ENCODE measurements at places on chromosomes 12 and 14. TPM values are rescaled to one million over a fixed set of nuclear protein-coding genes. Genes with fewer than 3 reads are reported as not detected.

Gene PLA2G1B
- total RNA-seq, result 0.91 TPM

DNA sequence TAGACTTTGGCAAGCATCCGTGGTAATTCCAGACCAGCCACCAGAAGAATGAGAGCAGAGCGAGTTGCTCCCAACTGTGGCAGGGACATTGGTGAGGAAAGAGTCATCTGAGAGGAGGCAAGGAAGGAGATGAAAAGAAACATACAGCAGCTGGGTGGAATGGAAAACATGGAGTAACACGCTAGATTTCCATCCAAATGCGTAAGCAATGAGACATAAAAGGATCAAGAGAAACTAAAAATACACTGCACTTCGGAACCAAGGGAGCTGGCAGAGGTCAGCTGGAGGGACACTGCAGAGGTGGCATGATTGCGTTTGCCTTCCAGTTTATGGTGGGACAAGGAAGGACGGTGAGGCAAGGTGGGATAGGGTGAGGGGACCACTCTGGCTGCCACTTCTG lies 82.9 kb downstream of the DDX51 start:
- no peaks in the 10 kb centered on the region for H3K4me1 ChIP-seq
- H3K27ac ChIP-seq, result no peak overlapping the region
- no peak for DNase-seq

DNA sequence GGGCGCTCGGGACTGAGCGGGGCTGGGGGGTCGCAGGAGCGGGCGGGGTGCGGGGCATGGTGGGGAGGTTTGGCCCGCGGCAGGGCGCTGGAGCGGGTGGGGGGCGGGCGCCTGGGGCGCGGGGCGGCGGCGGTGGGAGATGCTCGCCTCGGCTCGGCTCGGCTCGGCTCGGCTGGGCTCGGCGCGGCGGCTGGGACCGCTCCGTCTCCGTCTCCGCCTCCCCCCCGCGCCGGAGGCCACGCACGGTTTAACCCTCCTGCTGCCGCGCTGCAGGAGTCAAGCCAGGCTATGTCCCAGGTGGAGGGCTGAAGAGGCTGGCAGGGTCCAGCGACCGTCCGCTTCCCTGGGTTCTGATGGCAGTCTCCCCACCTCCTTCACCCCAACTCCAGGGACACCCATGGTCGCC lies at the start of gene PIANP:
TSS of gene PIANP (minus strand) at position 170 of the 406 bp plus-strand sequence. CDS start 2,754 bp downstream, outside the sequence.
- H3K4me3 ChIP-seq, result peak within 1 kb of the TSS; percentile 36
- H3K4me1 ChIP-seq, result no peaks in the 10 kb centered on the region
- H3K27ac ChIP-seq, result peak within 1 kb of the TSS; percentile 20
- DNase-seq, result peak; percentile 73

DNA sequence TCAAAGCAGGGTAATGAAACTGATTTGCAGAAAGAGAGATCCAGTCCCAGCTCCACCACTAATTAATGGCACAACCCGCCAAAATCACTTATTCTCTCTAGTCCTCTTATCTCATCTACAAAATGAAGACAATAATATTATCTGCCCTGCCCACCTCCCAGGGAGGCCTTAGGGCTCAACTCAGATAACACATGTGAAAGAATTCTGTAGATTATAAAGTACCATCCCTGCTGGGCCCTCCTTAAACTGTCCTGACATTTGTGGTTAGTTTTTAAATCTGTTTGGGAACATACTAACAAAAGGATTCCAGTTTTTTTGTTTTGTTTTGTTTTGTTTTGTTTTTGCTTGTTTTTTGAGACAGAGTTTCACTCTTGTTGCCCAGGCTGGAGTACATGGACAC lies 7.3 kb downstream of the POMT2 start:
- no peak overlapping the region for H3K4me3 ChIP-seq
- H3K27ac ChIP-seq, result no peak overlapping the region
- H3K36me3 ChIP-seq, result no peaks in the 10 kb centered on the region
- no peak for DNase-seq
- no peaks in the 10 kb centered on the region for H3K4me1 ChIP-seq

Gene HOXC4
- total RNA-seq, result 10.1 TPM

- no peaks in the 10 kb centered on the region for H3K27me3 ChIP-seq
- no peak overlapping the region for H3K4me3 ChIP-seq
- H3K27ac ChIP-seq, result no peak overlapping the region
- no peak for DNase-seq
- H3K36me3 ChIP-seq, result no peaks in the 10 kb centered on the region
- H3K4me1 ChIP-seq, result peaks cover 5% of the 10 kb centered on the region
Observed at GRCh38 chr12:11827091-11828061, 177.9 kb downstream of the ETV6 start.

Gene HRK
- 0.06 TPM for total RNA-seq

- no peak for DNase-seq
- no peaks in the 10 kb centered on the region for H3K4me1 ChIP-seq
- no peak overlapping the region for H3K27ac ChIP-seq
- no peaks in the 10 kb centered on the region for H3K36me3 ChIP-seq
Observed at GRCh38 chr12:113021500-113021899, 35.0 kb upstream of the DTX1 start.

DNA sequence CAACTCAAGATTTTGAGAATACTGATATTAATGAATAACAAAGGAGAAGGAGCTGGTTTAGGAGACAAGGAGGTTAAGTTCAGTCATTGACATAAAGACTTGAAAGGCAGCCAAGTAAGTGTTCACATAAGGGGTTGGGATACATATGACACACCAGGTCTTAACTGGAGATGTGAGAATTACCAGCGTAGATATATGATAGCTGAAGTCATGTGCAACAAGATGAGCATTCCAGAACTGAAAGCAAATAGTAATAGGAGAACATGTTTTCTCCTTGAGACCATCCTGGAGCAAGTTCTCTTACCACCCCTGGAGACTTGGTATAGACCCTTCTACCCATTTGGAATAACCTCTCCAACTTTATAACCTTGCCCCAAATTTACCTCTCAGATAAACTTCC lies 43.3 kb upstream of the NPFF start:
- peaks cover 2% of the 10 kb centered on the region for H3K36me3 ChIP-seq
- no peak overlapping the region for H3K27ac ChIP-seq
- DNase-seq, result no peak
- no peaks in the 10 kb centered on the region for H3K4me1 ChIP-seq
- H3K4me3 ChIP-seq, result no peak overlapping the region

DNA sequence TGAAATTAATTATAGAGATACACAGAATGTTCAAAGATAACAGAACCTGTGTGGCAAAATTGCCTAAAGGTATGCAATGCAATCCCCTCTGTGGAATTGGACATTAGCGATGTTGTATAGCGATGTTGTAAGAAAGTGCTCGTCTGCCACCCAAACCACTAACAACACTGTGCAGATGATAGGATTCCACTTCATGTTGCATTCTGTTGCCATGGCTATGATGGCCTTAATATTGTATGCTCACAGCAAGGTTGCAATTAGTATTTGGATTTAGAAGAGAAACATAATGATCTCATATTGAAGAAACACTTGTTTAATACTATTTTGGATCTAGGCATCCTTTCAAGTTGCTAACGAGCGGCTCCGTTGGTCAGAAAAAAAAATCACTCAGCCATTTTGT lies 260.3 kb downstream of the BCAT1 start:
- H3K27me3 ChIP-seq, result no peaks in the 10 kb centered on the region
- no peaks in the 10 kb centered on the region for H3K36me3 ChIP-seq
- no peak overlapping the region for H3K27ac ChIP-seq
- DNase-seq, result no peak

DNA sequence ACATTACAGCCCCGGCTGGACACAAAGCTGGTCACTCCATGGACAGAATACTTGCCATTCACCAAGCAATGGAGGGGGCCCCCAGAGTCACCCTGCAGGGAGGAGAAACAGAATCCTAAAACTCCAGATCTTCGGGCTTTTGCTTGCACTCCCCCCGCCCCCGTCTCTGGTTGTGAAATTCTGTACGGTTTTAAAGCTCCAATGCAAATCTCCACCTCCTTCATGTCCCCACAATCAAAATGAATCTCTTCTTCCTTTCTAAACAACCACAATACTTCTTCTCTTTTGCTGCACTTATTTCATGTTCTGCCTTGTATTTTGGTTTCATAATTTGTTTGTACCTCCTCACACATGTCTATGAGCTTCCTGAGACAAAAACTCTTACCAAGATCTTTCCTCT lies 5.8 kb upstream of the BIN2 start:
- no peaks in the 10 kb centered on the region for H3K27me3 ChIP-seq
- no peak overlapping the region for H3K27ac ChIP-seq
- H3K36me3 ChIP-seq, result no peaks in the 10 kb centered on the region
- H3K4me3 ChIP-seq, result no peak overlapping the region
- no peak for DNase-seq

DNA sequence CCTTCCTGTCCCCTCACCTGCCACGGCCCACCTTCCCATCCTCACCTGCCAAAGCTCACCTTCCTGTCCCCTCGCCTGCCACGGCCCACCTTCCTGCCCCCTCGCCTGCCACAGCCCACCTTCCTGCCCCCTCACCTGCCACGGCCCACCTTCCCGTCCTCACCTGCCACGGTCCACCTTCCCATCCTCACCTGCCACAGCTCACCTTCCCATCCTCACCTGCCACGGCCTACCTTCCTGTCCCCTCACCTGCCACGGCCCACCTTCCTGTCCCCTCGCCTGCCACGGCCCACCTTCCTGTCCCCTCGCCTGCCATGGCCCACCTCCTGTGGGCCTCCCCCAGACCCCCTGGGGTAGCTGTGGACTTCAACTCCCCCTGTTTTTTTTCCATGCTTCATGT lies 48.8 kb upstream of the GPR68 start:
- no peaks in the 10 kb centered on the region for H3K4me1 ChIP-seq
- no peak overlapping the region for H3K4me3 ChIP-seq
- H3K36me3 ChIP-seq, result no peaks in the 10 kb centered on the region
- no peak overlapping the region for H3K27ac ChIP-seq

DNA sequence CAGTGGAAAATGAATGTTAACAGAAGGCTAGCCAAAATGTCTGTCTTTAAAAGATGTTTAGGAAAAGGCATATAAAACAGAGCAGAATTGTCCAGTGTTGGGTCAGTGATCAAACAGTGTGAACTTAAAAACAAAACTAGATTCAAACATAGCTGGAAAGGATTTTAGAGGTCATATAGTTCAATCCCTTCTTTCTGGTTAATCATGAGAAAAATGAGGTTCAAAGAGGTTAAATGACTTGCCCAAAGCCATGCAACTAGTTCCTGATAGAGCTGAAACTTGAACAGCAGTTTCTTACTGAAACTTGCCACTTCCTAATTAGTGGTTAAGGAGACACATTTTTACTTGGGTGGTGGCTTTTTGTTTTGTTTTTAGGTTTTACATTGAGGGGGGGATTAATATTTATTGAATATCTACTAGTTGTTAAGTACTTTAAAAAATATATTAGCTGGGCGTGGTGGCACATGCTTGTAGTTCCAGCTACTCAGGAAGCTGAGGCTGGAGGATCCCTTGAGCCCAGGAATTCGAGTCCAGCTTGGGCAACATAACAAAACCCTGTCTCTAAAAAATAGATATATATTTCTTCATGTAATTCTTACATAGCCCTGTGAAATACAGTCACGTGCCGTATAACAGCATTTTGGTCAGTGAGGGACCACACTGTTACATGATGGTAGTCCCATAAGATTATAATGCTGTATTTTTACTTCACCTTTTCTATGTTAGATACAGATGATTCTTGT lies 20.4 kb downstream of the ACVR1B start:
- DNase-seq, result no peak
- no peak overlapping the region for H3K27ac ChIP-seq
- H3K4me1 ChIP-seq, result peaks cover 15% of the 10 kb centered on the region
- H3K36me3 ChIP-seq, result peaks cover 5% of the 10 kb centered on the region
- no peaks in the 10 kb centered on the region for H3K27me3 ChIP-seq

GRCh38 chr14:92704036-92704804 lies 44.2 kb downstream of the LGMN start:
- no peaks in the 10 kb centered on the region for H3K36me3 ChIP-seq
- no peak overlapping the region for H3K4me3 ChIP-seq
- H3K27ac ChIP-seq, result no peak overlapping the region
- H3K27me3 ChIP-seq, result no peaks in the 10 kb centered on the region

DNA sequence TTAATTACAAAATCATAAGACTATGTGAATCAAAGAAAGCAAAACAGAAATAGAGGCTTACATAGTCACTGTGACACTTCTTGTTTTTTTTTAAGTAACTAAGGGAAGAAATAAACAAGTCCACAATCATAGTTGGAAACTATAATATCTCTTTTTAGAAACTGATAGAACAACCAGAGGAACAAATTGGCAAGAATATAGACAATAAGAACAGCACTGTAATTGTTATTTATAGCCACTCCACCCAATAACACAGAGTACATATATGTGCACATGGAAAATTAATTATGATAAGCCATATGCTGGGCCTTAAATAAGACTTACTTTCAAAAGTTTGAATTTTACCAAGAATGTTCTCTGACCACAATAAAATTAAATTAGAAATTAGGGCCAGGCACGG lies 101.1 kb downstream of the PLEKHG7 start:
- no peak for DNase-seq
- no peak overlapping the region for H3K27ac ChIP-seq
- peaks cover 1% of the 10 kb centered on the region for H3K36me3 ChIP-seq
- H3K4me3 ChIP-seq, result no peak overlapping the region
- H3K4me1 ChIP-seq, result no peaks in the 10 kb centered on the region

DNA sequence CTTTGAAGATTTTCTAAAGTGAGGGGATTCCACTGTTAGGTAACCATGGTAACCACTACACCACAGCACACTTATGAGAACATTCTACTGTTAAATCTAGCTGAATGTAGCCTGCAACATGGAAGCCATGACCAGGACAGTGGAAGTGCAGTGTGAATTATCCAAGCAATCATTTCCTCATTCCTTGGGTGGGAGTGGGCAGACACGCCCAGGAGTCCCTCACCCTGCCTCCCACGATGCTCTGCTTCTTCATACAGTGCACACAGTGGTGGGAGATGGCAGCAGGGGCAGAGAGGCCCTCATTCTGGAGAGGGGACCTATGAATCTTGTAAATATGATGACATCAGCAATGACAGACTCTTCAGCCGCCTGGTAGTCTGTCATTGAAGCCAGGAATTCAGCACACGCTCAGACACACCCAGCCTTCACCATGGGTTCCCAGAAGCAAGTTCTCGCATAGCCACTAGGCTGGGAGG lies 70.1 kb upstream of the HOXC13 start:
- H3K4me3 ChIP-seq, result no peak overlapping the region
- H3K27me3 ChIP-seq, result peaks cover 5% of the 10 kb centered on the region
- no peaks in the 10 kb centered on the region for H3K36me3 ChIP-seq
- H3K27ac ChIP-seq, result no peak overlapping the region

All from aorta (tissue), 5 donors.